ENCODE measurements at places on chromosomes 11 and 22.

DNA sequence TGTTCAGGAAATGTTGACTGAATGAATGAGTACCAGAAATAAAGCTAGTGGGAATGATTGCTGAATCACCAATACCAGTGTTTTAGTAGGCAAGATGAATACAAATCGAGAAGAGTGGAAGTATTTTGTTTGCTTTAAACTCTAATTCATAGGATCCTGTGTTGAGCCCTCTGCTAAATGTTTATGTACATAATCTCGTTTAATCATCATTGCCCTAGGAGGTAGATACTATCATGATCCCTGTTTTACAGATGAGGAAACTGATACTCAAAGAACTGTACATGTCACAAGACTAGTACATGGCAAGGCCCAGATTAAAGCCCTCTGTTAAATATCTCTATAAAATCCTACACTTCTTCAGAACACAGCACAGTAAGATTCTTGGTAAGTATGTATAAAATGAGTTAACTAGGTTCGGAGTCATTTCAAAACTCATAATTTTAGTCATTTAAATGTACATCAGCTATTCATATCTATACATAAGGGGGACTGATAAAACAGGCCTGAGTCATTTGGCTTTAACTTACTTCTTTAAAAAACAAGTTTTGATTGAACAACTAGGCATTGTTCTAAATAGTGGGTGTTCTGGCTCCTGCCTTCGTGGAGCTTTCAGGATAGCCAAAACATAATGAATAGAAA is 97.1 kb downstream of the EXT2 start:
- no peak for DNase-seq

DNA sequence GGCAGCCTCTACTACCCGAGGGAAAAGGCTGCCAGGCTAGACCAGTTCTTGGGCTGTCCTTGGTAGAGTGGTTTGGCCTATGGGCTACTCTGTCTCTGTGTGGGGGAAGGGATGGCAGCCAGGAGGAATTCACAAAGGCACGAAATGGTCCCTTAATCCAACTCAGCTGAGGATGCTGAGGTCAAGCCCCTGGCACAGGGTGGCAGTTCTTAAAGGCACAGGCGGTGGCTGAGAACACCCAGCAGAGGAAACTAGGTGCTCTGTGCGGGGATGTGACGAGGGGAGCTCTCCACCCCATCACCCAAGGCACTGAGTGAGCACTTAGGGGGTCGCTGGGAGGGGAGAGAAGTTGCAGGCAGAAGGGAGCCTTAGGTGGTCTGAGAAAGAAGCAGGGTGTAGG is at the start of gene MFRP:
TSS of gene MFRP (minus strand) at position 101 of the 400 bp plus-strand sequence. CDS start 192 bp downstream, outside the sequence.
- DNase-seq = no peak

GRCh38 chr22:49827271-49827852 is 311 bp downstream of the BRD1 start:
- no peak for DNase-seq

- DNase-seq = no peak
Observed at GRCh38 chr11:3854660-3854976, 846 bp upstream of the STIM1 start.

All from activated CD4-positive, alpha-beta T cell treated with anti-CD3 and anti-CD28 coated beads for 1 hour (primary cell).